Stimulated activated CD8-positive, alpha-beta memory T cell treated with anti-CD3 and anti-CD28 coated beads, Interleukin-4, amount 100 ng/mL, for 1 hour (primary cell): ENCODE measurements at places on chromosomes 4 and X.

DNA sequence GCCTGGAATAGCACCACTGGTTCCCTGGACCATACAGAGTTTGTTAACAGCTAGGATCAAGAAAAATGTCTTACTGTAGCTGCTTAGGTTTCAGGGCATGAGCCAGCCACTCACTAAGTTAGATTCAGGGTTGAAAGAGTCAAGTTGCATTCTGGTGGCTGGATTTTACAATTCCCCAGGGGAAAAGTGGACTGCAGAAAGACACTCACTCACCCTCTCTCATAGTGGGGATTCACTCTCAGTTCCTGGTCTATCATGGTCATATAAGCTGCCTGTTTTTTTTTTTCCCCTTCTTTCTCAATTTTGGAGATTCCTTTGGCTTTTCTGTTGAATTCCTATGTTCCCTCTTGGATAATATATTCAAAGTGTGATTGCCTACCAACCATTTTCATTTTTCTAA, 744.2 kb upstream of the GRIA3 start:
- no peak for DNase-seq

DNA sequence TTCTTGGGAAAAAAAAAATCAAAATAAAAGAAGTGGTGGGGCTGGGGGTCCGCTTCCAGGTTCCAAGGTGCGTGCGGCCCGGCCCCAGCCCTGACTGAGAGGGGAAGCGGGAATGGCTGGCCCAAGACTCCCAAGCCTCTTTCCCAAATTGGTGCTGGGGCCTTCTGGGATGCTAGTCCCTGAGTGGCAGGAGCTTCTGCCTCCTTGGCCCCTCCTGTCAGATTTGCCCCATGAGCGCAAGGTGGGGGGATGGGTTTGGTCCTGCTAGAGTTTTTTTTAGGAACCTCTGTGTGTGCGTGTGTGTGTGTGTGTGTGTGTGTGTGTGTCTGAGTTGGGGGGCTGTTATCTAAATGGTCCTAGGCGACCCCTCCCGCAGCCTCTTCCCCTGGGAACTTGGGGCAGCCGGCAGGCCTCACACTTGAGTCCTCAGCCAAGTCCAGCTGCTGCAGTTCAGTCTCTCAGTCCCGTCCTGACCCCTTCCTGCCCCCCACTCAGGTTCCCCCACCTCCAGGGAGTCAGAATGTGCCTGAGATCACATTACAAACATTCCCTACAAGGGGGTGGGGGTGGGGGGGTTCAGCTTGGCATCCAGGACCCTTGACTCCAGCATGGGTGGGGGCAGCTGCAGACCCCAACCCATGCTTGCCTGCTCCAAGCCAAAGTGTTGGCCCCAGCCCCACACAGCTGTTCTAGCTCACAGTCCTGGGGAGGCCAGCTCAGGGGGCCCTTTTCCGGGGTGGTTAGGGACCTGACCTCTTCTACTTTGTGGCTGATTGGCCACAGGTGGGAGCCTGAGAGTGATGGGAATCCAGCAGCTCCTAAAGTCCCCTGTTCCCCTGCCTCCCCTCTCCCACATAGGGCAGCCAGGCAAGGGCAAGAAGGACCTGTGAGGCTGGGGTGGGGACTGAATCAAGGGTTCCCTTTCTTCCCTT, 4.0 kb downstream of the EFNB1 start:
- no peak for DNase-seq

DNA sequence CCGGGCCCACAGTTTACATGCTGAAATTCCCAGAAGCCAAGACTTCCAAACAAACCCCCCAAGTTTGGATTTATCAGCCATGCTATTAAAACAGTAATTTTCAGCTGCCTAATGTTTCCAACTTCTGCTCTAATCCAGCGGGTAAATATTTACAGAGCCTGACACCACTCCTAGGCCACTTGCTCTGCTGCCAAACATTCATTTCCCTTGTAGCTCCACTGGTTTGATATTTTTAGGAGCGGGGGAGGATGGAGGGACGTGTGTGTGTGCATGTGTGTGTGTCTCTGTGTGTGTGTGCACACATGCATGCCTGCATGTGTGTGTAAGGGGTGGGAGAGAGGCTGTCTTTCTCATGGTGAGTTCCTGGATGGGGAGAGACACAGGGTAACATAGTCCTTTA, 115.7 kb upstream of the PJA1 start:
- DNase-seq: no peak

DNA sequence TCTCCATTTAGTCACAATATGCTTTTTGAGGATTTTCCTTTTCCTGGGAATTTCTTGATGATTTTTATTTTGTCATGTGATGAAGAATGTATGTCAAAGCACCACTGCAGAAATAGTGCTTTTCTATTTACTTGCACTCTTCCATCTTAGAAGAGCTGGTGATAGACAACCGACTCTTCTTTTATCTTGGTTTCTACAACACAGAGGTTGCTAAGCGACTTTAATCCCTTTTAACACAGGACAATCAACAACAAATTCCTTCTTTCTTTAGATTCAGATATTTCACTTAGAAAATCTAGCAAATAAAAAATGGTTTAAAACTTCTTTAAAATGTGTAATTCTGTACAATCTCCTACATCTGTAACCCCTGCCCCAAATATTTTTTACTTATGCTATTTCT, 34.6 kb downstream of the TET2 start:
- no peak for DNase-seq

GRCh38 chr4:120616041-120616440, 306.5 kb downstream of the PRDM5 start:
- no peak for DNase-seq

GRCh38 chrX:153573984-153574383, 25.0 kb downstream of the CCNQ start:
- no peak for DNase-seq

GRCh38 chrX:18875256-18875878, 108.5 kb downstream of the PHKA2 start:
- DNase-seq: no peak

DNA sequence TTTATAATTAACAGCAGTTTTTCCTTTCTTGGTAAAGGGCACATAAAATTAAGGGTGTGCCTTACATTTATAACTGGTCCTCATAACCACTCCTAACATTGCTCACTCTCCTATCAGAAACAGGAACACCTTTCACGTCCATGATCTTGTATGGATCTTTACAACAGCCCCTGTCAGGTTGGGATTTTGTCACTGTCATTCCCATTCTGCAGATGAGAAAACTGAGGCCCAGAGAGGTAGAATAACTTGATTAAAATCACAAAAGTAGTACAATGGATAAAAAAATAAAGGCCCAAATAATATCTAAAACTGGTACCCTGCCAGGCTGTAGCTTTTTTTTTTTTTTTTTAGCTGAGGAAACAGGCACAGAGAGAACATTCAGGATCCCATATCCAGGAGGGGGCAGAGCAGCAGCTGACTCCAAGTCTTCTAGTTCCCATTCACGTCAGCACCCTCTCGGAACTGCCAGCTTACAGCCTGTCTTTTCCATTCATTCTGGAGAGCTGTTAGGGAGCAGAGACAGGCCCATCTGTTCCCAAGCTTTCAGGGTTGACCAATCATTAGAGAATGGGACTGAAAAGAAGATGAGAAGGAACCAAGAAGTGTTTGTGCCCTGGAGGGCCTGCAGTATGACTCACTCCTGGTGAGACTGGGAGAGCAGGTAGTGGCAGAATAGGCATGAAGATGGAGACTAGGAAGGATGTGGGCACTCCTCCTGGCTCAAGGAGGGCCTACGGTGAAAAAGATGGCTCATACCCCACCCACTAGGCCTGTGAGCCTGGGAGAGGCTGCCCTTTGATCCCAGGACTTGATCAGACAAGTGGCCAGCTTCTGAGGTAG, 7.3 kb downstream of the SUV39H1 start:
- DNase-seq: no peak

DNA sequence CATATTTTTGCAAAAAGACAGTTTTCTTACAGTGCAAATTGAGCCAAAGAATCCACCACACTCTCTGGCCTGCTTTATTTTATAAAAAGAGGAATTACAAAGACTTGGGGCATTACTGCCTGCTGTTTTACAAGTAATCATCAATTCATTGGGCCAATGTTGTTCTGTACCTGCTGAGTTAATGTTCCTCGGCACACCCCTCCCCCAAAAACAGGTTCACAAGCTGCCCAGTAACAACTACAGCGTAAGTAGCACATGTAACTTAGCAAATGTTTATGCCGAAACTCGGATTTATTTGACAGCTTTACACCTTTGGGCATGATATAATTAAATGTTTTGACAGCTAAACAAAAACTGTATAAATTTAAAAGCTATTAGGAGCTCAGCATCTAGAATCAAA, 214.6 kb upstream of the MAB21L2 start:
- no peak for DNase-seq

GRCh38 chr4:174120446-174121295, 162.8 kb downstream of the FBXO8 start:
- no peak for DNase-seq

DNA sequence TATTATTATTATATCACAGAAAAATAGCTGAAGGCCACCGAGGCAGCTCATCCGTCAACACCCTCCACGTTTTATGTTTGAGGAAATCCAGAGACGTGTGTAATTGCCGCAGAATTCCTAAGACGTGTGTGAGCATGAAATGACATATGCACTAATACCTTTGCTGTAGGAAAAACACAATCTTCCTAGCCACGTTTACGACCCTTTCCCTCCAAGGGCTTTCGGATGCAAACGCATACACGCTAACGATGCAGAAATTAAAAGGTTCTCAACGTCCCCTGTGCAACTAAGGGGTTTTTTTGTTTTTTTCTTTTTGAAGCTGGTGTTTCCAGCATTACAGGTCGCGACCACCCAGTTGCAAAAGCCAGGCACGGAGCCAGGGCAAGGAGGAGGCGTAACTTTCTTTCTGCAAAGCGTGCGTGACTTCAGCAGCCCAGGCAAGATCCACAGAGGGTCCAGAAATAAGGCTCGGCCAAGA, 33.8 kb downstream of the CRLF2 start:
- DNase-seq: no peak

DNA sequence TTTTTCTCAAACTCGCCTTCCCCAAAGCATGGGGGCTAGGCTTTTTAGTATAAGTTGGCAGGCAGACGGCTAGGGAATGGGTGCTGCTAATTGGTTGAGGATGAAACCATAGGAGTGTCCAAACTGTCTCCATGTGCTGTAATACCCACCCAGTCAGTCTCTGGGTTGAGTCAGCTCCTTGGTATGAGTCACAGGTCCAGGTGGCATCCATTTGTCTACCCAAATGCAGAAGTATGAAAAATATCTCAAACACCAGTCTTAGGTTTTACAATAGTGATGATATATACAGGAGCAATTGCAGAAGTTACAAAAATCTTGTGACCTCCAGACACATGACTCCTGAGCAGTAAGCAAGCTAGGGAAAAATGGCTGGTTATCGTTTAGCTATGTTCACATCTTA, 27.4 kb upstream of the CCSER1 start:
- no peak for DNase-seq

DNA sequence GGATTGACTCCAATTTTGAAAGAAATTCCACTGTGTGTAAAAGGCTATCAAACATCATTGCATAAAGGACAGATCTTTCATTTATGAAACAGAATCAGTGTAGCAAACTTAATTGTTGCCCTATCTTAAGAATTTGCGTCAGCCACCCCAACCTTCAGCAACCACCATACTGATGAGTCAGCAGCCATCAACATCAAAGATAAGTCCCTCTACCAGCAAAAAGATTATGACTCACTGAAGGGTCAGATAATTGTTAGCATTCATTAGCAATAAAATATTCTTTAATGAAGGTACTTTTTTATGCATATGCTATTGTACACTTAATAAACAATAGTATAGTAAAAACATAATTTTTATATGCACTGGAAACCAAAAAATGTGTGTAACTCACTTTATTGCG, 15.8 kb upstream of the GRSF1 start:
- no peak for DNase-seq

- DNase-seq: no peak
Measured at GRCh38 chr4:101191302-101192098, 155.8 kb downstream of the PPP3CA start.

GRCh38 chr4:108543359-108543968, 76.9 kb upstream of the RPL34 start:
- no peak for DNase-seq

- no peak for DNase-seq
Measured at GRCh38 chr4:95180531-95181242, 368.1 kb downstream of the UNC5C start.

- DNase-seq: no peak
Measured at GRCh38 chr4:18847249-18847890, 825.8 kb upstream of the LCORL start.

GRCh38 chr4:7361280-7361895, 73.3 kb downstream of the PSAPL1 start:
- DNase-seq: no peak

- no peak for DNase-seq
Measured at GRCh38 chrX:139831675-139832456, 101.0 kb downstream of the ATP11C start.

- no peak for DNase-seq
Measured at GRCh38 chr4:153038623-153039311, 102.6 kb downstream of the FHDC1 start.

DNA sequence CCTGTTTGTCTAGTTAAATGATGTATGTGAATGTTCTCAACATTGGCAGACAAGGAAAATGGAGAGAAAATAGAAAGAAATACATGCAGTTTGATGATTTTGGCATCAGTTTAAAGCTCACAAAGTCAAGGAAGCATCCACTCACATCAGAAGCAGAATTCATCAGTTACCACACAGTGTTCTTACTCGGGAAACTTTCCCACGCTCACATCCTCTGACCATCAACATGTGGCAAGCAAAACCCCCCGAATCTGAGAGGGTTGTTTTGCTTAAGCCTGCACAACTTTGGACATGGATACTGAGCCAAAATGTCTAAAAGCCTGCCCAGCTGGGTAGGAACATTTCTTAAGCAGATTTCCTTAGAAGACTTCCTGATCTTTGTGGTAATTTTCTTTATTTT, 407.6 kb downstream of the ANKRD50 start:
- no peak for DNase-seq

DNA sequence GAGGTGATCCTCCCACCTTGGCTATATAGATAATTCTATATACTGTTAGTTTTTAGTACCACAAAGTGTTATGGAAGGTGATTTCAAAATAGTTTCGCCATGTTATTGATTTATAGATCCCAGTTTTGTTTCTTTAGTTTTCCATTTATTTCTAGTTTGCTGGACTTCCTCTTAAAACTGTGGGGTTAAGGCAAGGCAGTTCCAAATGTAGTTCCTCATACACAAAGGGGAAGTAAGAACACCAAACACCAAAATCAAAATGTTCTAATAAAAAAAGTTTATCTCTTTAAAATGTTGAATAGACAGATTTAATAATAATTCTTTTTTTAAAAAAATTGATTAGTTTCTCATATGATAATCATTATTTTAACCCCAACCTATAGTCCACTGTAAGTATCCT, 6.8 kb upstream of the CISD2 start:
- no peak for DNase-seq
